T-helper 17 cell (primary cell): ENCODE measurements at places on chromosomes 12 and 14.

GRCh38 chr12:4277857-4278256 is 4.3 kb downstream of the CCND2 start:
- DNase-seq: no peak

GRCh38 chr14:95725685-95726336 is 11.9 kb upstream of the TCL1A start:
- no peak for DNase-seq

- DNase-seq: no peak
Measured at GRCh38 chr12:66085213-66085612, 45.3 kb downstream of the LLPH start.

DNA sequence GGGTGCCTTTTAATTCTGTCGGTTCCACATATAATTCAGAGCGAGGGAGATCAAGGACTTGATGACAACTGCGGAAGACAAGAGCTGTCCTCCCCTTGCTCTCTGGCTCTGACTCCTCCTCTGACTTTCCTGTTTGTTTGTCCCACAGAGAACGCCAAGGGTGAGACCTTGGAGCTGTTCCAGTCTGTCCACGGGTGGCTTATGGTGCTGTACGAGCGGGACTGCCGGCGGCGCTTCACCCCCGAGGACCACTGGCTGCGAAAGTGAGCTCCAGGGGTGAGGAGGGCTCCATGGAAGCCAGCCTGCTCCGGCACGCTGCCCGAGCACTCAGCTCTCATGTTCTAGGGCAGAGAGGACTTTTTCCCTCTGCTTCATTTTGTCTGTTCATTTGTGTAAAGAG is 32.8 kb downstream of the UBE3B start:
- no peak for DNase-seq

DNA sequence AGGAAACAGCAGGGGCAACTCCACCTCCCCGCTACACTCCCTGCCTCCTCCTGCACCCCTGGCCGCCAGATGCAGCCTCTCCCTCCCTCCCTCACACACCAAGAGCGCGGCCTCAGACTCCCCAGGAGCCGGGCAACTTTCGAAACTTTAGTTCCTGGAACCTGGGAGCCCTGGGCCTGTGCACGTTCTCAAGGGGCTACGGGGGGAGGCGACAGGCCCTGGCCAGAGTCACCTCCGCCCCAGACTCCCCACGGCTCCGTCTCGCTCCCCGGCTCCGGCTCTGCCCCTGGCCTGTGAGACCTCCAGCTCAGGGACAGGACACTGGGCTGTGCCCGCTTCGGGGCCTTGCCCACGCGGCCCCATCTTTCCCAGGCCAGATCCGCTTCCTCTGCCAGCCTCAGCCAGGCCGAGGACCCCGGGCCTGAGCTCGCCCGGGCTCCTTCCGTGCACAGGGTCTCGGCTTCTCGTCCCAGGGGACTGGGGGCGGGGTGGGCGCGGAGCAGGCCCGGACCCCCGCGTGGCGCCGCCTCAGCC is 5.5 kb downstream of the AMN start:
- no peak for DNase-seq

DNA sequence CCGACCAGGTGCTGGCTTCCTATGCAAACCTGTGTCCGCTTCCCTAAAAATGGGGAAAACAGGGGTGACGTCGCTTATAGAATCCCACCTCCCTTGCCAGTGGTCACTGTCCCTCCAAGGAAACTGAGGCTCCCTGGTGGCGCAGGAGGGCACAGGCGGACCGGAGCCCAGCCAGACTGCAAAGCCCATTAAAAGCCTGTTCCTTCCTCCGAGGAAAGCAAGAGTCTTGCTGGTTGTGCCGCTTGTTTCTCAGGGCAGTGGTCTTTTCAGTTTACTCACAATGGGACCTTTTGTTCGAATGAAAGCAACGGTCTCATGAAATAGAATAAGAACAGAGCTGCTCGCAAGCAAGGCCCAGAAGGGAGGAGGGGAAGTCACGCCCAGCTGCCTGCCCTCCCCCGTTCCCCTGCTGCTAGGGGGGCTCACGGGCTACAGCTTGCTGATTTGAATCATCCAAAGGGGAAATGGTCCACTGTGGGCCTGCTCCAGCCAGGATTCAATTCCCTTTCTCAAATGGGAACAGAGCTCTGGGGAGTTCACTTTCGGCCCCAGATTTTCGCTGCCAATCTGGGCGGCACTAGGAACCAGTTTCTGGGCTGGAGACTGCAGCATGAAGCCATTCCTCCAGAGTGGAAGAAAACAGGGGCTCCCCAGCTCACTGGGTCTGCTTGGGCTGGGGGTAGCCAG is 4.6 kb upstream of the SELPLG start:
- DNase-seq: no peak
